ENCODE measurements at places on chromosomes 6 and 20.
A peak's percentile ranks its signal among the peaks of the same experiment; 100 is the strongest.

DNA sequence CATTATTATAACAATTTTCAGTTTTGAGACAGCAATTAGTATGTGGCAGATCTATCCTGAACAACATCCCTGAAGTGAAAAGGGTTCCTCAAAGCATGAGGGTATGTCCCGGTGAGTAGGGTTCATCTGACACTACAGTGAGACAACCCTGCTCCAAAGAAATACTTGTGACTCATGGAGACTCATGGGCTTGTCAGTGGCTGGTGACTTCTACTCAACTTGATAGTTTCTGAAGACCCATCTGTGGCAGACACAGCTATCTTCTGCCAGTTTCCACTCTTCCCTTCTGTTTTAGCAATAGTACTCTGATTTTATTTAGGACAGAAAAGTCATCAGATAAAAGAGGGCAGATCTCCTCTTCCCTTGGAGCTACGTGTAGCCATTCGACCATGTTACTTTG lies 41.4 kb downstream of the MAP3K7 start:
- no peak for DNase-seq

GRCh38 chr6:145621776-145622175 lies 113.5 kb downstream of the EPM2A start:
- no peak for DNase-seq

DNA sequence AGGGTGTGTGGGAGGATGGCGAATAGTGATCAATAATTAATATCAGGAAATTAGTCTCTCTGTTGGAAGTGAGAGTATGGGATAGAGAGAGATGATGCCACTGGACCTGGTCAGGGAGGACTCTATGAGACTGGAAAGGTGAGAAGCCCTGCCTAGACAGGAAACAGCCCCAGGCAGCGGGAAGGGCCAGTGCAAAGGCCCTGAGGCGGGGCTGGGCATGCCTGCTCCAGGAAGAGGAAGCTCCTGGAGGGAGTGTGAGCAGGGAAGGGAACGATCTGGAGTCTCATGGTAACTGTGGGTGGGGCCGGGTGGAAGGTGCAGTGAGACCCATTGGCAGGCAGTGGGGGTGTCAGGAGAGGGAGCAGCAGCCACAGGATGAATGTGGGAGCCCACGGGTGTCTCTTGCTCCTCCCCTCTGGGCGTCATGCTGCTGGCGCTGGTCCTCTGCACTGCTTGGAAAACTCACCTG lies 1.8 kb upstream of the CST3 start:
- DNase-seq: no peak

GRCh38 chr6:160256445-160256844 lies 2.2 kb downstream of the SLC22A2 start:
- DNase-seq: no peak

DNA sequence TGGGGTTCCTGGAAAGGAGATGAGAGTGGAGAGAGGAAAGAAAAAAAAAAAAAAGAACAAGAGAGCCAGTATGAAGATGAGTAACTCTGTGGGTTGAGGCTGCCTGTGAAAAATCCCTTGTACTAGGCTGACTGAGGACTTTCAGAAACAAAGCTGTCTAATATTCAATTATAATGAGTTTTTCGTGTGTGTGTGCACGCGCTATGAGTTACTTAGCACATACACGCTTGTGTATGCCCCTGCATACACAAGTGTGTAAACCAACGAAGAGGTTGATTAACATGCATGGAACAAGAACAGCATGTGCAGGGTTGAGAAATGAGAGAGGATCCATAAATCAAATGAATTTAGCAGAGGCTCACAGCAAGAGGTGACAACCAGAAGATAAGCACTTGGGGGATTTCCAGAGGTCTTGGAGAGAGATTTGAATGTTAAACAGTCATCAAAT lies 4.8 kb upstream of the RBPJL start:
- peak; percentile 66 for DNase-seq

DNA sequence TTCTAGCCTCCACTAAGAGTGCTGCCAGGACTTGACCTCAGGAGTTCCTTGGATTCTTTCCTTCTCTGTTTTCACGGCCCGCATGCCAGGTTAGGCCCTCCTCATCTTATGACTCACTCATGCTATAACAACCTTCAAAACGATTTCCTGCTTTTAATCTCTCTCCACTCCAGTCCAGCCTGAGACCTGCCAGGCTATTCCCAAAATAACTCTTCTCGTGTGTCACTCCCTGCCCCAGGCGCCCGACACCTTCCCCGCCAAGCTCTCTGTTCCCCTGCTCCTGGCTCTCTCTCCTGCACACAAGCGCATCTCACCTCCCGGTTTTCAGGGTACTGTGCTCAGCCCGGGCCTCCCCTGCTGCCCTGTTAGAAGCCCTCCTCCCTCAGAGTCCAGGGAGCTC lies 64.1 kb upstream of the RPS6KA2 start:
- DNase-seq: no peak

DNA sequence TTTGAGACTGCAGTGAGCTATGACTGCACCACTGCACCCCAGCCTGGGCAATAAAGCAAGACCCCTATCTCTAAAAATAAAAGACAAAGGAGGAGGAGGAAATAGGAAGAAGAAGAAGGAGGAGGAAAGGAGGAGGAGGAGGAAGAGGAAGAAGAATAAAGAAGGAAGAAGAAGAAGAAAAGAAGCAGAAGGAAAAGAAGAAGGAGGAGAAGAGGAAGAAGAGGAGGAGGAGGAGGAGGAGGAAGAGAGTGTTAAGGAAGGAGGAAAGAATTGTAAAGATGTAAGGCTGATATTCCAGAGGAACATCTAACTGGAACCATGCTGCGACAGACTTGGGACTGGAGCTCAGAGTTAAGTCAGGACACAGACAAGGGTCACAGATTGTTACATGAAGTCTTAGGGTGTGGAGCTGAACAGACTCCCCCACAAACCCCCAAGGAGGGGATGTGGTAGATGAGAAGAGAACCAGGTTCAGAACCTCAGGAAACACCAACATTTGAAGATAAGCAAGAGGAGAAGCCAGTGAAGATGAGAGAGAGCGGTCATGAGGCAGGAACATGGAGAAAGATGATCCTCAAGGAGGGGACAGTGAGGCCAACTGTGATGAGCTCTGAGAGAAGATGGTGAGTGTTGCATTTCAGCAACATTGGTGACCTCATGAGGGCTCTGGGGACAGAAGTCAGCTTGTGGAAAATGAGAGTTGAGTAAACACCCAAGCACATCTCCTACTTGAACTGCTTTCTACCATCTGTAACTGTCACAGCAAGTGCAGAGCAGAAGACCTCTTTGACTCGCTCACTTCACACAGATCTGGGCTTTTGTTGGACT lies 118.2 kb downstream of the CD164 start:
- DNase-seq: no peak

DNA sequence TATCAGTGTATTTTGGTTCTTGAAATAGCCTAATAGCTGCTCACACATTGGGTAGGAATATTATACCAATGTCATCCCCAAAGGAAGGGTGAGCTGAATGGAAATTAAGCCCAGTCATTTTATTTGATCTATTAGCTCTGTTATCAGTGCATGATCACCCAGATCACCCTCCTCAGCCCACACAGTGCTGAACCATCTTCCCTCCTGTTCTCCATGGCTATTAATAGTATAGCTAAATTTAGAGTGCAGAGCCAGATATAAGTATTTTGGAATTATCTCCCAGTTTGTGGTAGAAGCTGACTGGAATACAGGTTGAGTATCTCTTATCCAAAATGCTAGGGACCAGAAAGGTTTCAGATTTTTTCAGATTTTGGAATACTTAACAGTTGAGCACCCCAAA lies 45.4 kb downstream of the KCTD20 start:
- no peak for DNase-seq

DNA sequence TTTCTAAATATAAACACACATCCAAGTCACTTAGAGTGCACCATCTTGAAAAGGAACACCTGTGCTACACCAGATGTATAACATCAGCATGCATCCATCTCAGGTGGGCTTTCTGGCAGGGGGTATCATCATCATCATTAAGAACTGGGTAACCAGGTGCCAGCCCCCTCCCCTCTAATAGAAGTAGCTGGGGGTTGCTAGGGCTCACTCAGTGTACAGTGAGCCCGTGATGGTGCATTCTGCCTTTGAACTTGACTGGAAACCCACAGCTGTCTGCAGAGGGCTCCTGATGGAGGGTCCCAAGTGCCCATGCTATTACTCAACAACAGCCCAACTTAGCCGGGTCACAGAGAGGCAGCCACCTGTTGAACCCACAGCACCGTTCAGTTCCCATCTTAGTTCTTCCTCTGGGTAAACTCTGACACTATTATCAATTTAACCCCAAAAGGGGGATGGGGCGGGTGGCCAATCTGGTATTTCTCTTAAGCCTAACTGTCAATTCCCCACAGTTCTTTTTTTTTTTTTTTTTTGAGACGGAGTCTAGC lies 32.7 kb upstream of the CCND3 start:
- DNase-seq: no peak

DNA sequence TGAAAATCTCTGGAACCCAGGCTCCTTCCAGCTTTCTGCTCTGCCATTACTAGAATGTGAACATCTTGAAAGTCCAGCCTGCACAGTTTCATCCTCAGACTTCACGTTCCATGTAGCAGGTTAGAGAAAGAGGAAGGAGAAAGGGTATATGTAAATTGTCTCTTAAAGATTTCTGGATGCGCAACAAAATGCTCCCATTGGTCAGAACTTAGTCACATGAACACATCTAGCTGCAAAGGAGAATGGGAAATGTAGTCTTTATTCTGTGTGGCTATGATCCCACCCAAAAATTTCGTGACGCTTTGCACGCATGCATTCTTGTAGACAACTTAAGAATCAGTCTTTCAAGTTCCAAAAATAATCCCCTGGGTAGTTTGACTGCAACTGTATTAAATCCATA lies 46.4 kb upstream of the CHD6 start:
- no peak for DNase-seq

DNA sequence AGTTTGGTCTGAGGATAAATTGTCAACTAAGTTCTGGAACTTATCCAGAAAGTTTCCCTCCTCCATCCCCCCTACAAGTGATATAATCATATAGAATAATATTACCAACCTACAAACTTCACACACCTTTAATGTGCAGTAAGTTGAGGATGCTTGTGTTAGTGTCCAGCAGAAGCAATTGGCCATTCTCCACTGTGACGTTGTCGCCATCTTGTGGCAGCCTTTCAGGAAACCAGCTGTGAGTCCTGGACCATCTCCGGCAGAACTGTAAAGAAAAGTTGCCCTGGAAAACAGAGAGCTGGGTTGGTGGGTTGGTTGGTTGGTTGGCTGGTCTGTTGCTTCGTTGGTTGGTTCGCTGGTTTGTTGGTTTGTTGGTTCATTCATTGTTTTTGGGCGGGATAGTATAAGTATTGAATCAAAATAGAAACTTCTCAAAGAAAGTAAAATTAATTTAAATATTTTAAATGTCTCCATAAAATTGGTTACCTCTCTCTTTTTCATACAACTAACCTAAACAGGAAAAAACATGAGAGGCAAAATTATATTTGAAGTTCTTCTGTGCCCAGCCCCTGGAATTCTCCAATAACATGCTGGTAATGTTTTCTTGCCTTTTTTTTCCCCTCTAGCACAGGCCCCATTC lies 127.5 kb downstream of the PKHD1 start:
- peak; percentile 66 for DNase-seq

DNA sequence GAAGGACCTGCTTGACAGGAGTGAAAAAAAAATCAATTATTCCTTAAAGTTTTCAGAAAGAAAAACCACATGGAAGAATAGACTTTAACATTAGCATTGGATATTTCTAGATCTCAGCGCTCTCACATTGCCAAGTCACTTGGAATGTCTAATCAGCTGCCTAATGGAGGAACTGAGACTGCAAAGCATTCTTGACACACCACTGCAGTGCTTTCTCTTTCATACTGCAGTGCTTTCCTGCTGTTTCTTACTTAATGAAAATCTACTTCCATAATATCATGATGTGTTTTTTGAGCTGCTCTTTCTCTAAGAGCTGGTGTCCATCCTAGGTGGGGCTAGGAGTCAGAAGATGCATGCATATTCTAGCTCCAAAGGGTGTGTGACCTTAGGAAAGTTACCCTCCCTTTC lies 20.4 kb upstream of the MCM3 start:
- DNase-seq: no peak

DNA sequence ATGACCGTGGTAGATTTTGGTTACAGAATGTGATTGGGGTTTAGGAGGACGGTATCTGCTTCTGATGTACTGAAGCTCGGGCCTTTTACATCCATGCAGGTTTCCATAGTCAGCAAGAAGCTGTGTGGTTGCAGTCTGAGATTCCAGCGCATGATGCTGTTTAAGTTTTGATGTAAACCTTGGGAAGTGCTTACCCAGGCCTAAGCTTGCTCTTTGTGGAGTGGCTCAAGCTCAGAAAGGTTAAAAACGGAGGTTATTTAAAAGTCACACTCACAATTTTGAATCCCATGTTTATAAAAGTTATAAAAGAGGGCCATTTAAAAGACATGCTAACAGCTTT lies 121.4 kb downstream of the TIAM2 start:
- no peak for DNase-seq

DNA sequence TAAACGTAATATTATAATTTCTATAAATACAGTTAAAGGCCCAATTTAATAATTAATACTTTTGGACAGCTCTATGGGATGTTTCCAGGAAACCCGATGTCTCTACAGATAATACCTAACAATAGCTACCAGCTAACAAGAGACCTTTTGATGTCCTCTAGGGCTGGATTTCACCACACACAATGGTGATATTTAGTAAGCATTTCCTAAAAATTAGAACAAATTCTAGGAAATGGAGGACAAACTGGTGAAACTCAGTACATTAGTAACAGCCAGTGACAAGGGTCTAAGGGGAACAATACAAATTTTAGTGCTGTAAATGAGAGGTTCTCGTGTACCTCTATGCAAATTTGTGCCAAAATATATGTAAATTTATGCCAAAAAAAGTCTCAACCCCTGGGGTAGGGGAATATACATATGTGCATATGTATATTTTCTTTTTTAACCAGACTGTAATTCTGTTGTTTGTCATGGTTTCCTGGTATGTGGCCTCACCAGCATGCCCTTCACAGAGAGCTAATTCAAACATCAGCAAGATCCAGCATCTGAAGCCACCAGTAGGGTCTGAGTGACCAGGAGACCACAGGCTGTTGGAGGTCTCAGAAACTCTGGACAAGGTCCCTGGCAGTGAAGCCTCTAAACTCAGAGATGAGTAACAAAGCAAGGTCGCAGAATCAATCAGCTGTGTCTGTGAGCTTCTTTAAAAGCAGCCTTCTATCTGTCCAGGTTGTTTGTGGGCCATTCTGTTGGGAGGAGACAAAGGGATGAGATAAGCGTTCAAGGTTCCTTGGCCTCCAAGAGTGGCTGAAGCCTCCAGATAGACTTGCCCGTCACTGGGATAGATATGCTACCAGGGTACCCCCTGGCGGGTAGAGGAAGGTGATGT lies 235.1 kb upstream of the RREB1 start:
- DNase-seq: no peak

DNA sequence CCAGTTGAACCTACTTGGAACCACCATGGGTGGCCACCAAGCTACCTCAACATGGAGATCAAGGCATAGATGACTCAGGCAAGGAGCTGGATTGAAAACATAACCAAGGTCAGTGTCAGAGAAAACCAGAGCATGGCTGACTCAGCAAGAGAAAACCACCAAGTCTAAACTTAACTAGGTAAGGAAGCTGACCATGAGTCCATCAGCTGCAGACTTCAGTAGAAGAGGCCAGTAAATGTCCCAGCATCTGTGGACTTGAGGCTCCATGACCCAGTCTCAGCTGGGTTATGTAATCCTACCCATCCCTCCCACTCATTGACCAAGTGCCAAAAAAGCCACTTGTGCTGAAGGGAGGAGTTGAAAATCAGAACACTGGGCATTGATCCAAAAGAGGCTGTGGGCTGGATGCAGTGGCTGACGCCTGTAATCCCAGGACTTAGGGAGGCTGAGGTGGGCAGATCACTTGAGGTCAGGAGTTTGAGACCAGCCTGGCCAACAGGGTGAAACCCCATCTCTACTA lies 93.7 kb upstream of the CBLN4 start:
- no peak for DNase-seq
